Memory B cell (primary cell): ENCODE measurements at places on chromosomes 16 and 17.
A peak's percentile ranks its signal among the peaks of the same experiment; 100 is the strongest.

- DNase-seq, result peak; percentile 45
Measured at GRCh38 chr16:19559242-19559910, 3.9 kb downstream of the VPS35L start.

DNA sequence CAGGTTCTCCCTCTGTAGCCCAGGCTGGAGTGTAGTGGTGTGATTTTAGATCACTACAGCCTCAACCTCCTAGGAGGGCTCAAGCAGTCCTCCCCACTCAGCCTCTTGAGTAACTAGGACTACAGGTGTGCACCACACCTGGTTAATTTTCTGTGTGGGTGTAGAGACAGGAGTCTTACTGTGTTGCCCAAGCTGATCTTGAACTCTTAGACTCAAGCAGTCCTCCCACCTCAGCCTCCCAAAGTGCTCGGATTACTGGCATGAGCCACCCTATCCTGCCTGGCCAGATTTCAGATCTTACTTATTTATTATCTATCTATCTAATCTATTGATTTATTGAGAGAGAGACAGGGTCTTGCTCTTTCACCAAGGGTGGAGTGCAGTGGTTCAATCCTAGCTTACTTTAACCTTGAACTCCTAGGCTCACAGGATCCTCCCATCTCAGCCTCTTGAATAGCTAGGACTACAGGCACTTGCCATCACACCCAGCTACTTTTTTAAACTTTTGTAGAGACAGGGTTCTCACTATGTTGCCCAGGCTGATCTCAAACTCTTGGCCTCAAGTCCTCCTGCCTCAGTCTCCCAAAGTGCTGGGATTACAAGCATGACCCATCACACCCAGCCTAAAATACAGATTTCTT is 61.8 kb downstream of the TUBD1 start:
- no peak for DNase-seq

- DNase-seq, result no peak
Measured at GRCh38 chr16:50668368-50669008, 12.6 kb downstream of the SNX20 start.

DNA sequence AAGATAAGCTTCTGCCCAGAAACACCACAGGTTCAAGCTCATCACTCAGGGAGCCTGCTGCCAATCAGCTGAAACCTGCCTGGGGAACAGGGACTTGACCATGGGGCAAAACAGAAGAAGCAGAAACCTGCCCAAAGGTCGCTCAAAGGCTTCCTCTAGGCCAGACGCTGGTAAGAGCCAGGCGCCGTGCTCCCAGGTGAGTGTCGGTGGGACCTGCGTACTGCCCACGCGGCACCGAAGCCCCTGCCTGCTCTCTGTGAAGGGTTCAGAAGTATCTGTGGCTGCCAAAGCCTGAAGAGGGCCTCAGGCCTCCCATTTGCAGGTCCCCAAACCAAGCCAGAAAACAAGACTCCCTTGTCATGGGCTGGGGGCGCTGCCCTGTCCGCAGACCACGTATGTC is 10.4 kb downstream of the SGSH start:
- no peak for DNase-seq

DNA sequence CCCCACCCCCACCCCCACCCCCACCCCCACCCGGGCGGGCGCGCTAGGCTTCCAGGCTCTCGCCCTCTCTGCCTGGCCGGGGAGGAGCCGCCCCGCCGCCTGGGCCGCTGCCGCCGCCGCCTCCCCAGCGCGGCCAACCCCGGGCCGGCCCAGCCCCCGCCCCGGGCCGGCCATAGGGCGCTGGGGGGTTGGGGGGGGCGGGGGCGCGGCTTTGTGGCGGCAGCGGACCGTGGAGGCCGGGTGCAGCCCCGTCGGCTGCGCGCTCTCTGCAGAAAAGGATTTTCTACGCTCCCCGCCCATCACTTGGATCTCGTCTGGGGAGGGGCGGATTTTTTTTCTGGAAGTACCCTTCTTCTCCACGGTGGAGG is 230.9 kb downstream of the MRTFB start:
- peak; percentile 19 for DNase-seq

GRCh38 chr17:74597069-74597790 is 5.1 kb upstream of the CD300LD start:
- no peak for DNase-seq

- DNase-seq, result no peak
Measured at GRCh38 chr17:77926981-77927380, 31.5 kb upstream of the TNRC6C start.

DNA sequence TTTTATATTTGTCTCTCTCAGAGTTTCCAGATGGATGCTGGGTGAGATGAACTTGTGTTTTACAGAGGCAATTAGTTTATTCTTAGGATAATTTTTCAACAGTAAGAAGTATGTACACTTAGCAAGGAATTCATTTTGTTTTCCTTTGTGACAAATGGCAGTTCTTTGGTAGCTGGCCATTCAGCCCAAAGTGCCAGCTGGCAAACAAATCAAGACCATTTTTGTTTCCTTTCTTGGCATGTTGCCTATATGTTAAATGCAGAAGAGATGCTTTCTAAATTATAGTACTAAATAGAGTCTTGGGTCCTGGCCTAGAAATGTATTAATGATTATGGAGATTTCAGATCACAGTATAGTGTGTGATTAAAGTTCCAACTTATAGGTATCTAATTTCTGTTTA is 337.1 kb downstream of the CNTNAP4 start:
- no peak for DNase-seq

GRCh38 chr16:67019171-67019570 is 9.8 kb upstream of the CBFB start:
- DNase-seq, result no peak

- DNase-seq, result no peak
Measured at GRCh38 chr17:7001318-7001961, 5.6 kb downstream of the ALOX12 start.

DNA sequence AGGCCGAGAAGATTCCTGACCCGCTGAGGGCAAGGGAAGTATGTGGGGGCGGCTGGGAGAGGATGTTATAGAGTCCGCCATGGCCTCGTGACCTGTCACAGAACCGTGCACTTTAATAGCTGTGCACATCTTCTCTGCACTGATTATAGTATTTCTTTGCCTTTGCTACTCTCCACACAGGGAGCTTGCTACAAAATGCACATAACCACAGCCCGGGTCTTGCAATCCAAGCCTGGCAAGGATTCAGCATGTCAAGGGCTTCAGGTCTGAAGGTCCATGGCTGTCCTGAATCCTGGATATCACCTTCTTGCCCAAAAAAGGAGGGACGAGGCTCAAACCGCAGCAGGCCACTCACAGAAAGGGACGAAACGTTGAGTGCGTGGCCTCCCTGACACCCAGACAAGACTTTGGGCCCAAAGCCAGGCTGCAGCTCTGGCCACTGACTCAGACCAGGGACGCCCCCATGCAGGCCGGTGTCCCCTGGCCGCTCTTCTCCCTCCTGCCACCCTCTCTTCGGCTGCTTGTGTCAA is 43.7 kb downstream of the USP22 start:
- no peak for DNase-seq

- DNase-seq, result no peak
Measured at GRCh38 chr16:333406-334094, 19.0 kb downstream of the AXIN1 start.

DNA sequence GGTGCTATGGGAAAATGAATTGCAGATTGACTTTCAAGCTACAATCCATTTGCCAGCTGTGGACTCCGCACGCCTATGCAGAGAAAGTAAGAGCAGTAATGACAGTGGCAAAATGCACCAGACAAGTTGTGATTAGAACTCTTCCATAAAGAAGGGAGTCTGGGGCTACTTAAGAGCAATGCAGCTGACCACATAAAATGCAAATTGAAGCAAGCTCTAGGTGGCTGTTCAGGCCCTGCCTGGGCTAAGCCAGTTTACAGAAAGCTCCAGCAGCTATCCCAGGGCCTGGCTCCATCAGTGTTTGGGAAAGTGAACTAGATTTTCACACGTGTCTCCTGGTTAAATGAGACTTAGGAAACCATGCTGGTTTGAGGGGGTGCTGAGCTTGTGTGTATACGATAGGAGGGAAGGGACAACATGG is 2.2 kb upstream of the MAP2K6 start:
- DNase-seq, result no peak

DNA sequence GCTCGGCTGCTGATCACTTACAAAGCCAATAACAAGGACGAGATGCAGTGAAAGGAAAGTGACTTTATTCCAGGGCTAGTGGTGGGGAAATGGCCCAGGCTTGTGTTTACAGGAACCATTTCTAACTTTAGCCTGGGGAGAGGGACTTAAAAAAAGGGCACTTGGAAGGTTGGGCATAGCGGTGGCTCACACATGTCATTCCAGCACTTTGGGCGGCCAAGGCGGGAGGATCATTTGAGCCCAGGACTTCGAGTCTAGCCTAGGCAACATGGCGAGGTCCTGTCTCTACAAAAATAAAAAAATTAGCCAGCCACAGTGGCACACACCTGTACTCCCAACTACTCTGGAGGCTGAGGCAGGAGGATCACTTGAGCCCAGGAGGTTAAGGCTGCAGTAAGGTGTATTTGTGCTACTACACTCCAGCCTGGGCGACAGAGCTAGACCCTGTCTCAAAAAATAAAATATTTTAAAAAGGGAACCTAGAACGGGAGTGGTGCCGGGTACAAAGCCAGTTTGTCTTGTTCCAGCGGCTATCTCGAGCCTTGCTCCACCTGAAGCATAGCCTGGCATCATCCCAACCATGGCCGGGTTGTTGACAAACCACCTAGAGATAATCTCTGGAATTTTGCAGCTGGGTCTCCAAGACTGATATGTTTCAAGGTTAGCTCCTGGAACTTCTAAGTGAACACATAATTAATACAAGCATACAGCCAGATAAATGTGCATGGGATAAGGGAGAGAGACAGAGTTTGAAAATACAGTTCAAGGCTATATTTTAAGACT is 5.7 kb upstream of the TVP23A start:
- DNase-seq, result no peak

GRCh38 chr16:10308305-10309193 is 77.3 kb upstream of the ATF7IP2 start:
- DNase-seq, result no peak

DNA sequence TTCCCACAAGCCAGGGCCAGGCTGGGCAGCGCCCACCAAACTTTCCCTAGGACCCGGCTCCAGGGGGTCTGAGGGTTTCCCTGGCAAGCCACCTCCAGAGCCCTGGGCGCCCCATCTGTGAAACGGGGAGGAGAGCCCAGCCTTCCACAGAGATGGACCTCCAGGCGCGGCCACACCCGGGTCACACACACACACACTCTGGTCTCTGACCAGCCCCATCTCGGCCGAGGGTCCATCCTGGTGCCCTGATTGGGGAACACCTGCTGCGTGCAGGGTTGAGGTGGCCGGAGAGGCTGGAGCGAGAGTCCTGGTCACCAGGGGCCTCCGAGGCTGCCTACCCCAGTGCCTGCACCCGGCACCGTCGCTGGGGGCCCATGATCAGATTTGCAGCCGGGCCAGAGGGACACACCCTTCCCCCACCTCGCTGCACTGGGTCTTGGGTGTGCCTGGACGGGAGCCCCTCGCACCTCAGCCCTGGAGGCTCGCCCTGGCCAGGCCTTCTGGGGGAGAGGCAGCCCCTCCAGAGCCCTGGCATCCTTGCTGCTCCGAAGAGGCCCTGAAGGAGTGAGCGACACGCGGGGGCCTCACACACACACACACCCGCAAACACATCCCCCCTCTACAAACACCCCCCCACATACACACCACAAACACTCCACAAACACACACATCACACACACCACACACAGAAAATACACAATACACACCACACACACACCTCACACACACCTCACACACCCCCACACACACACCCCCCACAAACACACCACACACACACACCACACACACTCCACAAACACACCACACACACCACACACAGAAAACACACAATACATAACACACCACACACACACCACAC is 29.7 kb downstream of the SLC25A10 start:
- DNase-seq, result no peak

- peak; percentile 20 for DNase-seq
Measured at GRCh38 chr17:74601944-74602572, 10.0 kb upstream of the CD300LD start.

- no peak for DNase-seq
Measured at GRCh38 chr16:74721716-74722115, 21.1 kb upstream of the MLKL start.

DNA sequence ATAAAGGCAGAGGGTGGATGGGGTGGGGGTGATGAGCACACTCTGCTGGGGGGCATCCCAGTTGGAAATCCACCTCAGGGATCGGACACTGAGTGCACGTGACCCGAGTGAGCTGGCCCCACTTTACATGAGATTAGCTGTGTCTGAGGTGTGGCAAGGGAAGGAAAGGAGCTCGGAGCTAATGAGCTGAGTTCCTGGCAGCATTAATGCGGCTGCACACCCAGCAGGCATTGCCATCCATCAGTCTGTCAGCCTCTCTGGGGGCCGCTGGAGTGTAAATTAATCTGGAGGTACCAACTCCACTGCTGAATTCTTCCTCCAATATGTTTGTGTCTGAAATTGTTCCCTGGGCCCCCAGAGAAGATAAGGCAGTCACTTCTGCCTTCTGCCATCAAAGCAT is 65.5 kb downstream of the HS3ST2 start:
- DNase-seq, result no peak

GRCh38 chr16:4663777-4664465 is 29.4 kb upstream of the NUDT16L1 start:
- DNase-seq, result no peak

GRCh38 chr17:81295676-81296381 is 722 bp upstream of the SLC38A10 start:
- DNase-seq, result peak; percentile 30

DNA sequence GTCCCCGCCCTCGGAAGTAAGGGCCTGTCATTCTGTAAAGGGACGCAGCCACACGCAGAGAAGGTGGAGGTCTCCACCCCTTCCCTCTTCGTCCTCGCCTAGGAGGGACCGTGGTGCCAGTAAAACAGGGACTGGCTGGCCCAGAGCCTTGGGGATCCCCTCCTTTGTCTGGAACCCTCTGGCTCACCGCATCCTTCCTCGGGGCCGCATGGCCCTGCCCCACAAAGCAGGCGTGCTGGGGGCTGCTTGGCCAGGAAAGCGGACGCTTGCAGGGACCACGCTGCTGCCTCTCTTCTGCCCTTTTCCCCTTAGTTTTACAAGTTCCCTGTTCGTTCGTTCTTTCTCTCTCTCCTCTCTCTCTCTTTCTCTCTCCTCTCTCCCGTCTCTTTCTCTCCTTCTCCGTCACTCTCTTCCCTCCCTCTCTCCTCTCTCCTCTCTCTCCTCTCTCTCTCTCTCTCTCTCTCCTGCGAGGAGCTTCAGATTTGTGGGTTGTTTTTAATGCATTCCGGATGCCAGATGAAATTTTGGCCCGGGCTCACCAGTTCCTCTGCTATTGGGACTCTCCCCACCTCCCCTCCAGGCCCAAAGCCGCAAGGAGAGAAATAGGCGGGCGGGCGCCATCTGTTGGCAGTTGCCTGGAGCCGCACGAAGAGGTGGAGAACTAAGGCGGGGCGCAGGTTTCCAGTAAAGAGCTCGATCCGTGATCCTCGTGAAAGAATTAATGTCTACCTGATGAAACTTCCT is 35.1 kb upstream of the CDRT4 start:
- DNase-seq, result peak; percentile 54

- no peak for DNase-seq
Measured at GRCh38 chr16:64253525-64253924, 868.3 kb downstream of the CDH11 start.
